Activated CD4-positive, alpha-beta T cell treated with anti-CD3 and anti-CD28 coated beads, Interleukin-2, amount 10 ng/mL, durations not matched to agents 7 days and 5 days (primary cell): ENCODE measurements at places on chromosomes 7 and 10.
A peak's percentile ranks its signal among the peaks of the same experiment; 100 is the strongest.

DNA sequence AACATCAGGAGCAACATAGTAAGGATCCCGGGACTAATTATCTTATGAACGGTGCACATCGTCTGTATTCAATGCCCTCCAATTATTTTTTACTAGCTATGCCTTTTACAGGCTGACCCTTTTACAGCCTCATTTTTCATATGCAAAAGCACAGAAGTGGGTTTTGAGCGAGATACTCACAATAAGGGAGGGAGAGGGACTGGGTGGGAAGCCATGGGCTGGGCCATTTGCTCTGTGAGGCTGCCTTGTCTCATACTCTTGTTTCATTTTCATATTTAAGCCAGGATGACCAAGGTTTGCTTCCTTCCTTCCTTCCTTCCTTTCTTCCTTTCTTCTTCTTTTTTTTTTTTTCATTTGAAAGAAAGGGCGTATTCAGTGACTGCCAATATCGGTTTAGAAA lies 259.3 kb downstream of the TRIL start:
- DNase-seq = no peak

GRCh38 chr7:104206841-104207240 lies 972 bp downstream of the ORC5 start:
- DNase-seq = no peak

GRCh38 chr10:3159152-3159551 lies 13.4 kb downstream of the PITRM1 start:
- no peak for DNase-seq

GRCh38 chr7:125253452-125254190 lies 324.0 kb upstream of the POT1 start:
- no peak for DNase-seq

DNA sequence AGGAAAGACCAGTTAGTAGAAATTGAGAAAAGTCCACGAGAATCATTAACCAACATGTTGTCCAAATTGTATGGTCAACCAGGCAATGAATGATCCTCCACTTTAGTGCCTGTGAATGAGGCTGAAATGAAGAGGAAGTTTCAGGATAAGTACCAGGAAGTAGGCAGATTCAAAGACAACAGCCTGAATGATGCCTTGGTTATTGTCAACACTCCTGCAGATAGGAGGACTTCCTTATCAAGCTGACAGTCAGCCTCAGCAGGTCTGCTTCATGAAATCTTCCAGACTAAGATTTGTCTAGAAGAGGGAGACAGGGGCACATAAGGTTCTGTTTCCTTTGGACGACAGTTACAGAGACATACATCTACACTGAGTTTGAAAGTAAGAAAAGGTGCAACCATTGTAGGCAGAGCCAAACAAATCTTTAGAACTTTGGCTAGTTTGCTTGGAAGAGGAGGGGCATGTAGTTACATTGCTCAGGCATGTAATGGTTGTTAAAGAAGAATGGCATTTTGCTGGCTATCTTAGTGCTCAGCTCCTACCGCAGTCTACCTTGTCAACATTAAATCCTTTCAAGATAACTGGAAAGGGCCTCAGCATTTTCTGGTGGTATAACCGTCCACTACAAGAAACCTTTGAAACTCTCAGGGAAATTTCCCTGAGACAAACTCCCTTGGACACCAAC lies 81.4 kb downstream of the ABI1 start:
- no peak for DNase-seq

DNA sequence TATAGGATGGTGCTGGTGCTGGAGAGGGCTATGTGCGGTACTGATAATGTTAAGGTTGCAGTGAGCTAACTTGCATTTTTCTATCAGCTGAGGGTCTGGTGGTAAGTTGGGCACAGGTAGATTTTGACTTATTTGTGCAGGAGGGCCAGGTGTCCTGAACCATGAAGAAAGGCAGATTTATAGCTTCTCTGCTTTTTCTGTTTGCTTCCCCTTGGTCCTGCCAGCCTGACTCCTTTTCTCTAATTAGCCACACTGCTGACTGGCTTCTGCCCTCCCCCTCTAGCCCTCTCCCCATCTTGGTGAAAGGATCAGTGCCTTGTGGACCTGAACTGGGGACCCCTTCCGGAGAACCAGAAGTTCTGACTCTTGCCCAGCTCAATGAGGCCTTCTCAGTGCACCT lies 40.8 kb upstream of the STEAP4 start:
- DNase-seq = no peak

- DNase-seq = no peak
Observed at GRCh38 chr10:80504158-80504811, 33.4 kb upstream of the SH2D4B start.

GRCh38 chr10:44193166-44193565 lies 191.7 kb downstream of the CXCL12 start:
- DNase-seq = no peak

- no peak for DNase-seq
Observed at GRCh38 chr7:82317257-82317721, 126.3 kb downstream of the CACNA2D1 start.

- DNase-seq = no peak
Observed at GRCh38 chr7:95859429-95859828, 87.1 kb downstream of the DYNC1I1 start.

DNA sequence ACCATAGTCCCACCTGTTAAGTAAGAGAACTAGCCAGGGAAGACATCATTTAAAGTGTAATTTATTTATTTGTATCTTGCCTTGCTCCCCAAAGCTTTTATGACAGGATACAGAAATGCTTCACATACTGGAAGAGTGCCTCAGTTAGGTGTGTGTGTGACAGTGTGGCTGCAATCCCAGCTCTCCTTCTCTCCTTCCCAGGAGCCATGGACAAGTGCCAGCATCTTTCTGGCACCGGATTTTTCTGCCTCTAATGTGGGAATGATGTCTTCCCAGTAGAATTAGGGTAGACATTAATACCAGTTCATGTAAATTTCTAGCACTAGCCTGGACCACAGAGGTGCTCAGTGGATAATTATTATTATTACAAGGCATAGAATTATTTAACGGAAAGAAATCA lies 30.3 kb upstream of the ATXN7L1 start:
- DNase-seq = no peak

DNA sequence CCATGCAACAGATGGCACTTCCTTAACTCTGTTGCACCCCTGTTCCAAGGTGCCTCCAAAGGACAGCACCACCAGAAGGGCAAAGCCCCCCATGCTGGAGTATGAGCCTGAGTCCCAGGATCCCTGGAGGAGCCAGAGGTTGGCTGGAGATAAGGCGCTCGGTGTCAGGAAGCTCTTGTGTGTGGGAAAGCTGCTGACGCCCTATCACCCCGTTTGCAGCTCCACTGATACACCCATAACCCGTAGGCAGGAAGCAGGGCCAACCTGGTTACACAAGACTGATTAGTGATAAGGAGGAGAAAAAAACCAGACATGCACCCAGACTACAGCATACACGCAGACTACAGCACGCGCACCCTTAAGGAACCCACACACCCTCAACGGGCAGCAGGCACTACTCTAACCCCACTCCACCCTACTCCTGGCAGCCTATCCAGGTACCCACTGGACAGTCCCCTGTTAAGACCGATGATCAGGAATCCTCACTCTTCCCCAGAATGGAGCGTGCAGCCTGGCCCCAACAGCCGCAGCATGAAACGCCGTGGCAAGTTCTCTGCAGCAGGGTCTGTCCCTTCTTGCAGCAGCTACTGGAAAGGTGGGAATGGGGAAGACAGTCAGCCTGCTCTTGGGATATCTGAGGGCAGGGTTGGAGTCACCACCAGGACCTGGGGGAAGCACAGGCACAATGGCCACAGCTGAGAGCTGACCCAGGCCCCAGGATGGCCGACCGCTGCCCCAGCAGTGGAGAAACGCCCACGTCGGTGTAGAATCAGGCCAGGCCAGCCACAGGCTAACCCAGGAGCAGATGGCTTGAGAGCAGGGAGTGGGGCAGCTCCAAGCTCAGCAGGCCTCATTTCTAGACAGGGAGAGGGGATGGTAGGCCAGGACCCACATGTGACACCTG lies 38.3 kb upstream of the TUBB8 start:
- DNase-seq = peak; percentile 31

- DNase-seq = no peak
Observed at GRCh38 chr7:128859232-128860157, 3.2 kb upstream of the ATP6V1F start.

DNA sequence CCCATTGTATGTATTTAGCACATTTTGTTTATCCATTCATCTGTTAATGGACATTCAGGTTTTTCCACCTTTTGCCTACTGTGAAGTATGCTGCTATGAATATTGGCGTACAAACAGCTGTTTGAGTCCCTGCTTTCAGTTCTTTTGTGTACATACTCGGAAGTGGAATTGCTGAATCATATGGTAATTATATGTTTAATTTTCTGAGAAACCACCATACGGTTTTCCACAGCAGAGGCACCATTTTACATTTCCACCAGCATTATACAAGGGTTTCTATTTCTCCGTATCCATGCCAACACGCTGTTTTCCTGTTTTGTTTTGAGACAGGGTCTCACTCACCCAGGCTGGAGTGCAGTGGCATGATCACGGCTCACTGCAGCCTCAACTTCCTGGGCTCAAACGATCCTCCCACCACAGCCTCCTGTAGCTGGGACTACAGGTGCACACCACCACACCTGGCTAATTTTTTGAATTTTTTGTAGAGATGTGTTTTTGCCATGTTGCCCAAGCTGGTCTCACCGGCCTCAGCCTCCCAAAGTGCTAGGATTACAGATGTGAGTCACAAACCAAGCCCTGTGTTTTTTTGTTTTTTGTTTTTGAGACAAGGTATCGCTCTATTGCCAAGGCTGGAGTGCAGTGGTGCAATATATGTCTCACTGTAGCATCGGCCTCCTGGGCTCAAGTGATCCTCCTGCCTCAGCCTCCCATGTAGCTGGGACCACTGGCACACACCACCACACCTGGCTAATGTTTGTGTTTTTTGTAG lies 22.1 kb upstream of the FBXW4 start:
- DNase-seq = no peak

DNA sequence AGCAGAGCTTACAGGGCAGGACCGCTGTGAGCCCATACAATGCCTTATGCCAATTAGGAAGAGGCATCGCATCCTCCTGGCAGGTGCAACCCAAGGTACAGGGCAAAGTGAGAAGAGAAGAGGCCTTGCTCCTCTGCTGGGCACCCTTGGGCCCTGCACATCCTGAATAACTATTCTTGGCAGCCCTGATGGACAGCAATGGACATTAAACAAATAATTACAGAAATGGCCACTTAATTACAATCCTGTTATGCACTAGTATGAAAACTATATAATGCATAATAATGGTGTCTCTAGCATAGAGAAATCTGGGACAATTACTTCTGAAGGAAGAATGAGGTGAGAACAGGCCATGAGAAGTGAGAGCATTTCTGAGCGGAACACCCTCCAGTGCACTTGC lies 83.5 kb downstream of the PLPP4 start:
- no peak for DNase-seq

DNA sequence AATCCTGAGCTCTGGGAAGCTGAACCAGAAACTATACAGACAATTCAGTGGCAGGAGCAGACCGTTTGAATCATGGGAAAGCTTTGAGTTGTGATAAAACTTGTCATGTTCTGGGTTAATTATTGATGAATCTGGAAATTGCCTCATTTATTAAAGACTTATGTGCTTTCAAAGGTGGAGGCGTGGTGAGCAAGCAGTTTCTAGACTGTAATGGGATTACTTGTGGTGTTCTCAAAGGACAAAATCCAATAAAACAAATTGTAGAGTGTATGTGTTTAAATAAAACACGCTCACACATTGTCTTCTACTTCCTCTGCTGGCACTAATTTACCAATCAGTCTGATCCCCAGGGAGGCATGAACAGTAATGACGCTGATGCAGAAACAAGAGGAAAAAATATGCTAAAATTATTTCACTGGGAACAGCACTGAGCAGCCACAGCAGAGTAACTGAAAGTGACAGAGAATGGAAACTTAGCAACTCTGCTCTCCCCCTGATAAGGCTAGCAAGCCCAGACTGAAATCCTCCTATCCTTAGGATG lies 25.1 kb downstream of the PARD3 start:
- no peak for DNase-seq

DNA sequence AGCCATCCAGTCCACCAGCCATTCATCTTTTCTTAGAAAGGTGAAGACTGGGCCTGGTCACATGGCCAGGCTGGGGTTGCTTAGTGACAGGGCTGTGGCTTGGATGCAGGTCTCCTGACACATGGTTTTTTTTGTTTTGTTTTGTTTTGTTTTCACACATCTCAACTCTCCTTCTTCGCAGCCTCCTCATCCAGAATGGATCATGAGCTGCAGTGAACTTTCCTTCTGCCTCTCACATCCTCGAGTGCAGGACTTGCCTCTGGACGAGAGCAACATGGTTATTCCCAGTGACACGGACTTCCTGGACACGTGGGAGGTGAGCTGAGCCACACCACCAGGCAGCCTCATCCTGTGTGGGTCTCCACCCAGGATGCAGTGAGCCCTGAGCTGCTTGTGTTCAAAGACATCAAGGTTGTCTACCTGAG lies 9.5 kb downstream of the AKR1E2 start:
- DNase-seq = peak; percentile 59

- DNase-seq = no peak
Observed at GRCh38 chr10:12586741-12587140, 237.4 kb downstream of the CAMK1D start.

DNA sequence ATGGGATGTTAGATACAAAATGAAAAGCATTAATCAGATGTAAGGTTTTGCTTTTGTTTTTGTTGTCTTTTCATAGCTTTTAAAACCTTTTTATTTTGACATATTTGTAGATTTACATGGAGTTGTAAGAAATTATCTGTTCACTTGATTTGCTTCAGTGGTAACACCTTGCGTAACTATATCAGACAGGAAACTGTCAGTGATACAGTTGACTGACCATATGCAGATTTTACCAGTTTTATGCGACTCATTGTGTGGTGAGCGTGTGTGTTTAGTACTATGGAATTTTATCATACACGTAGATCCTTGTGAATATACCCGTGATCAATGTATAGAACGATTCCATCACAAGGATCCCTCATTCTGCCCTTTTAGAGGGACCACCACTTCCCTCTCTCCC lies 701.4 kb downstream of the SUGCT start:
- no peak for DNase-seq

DNA sequence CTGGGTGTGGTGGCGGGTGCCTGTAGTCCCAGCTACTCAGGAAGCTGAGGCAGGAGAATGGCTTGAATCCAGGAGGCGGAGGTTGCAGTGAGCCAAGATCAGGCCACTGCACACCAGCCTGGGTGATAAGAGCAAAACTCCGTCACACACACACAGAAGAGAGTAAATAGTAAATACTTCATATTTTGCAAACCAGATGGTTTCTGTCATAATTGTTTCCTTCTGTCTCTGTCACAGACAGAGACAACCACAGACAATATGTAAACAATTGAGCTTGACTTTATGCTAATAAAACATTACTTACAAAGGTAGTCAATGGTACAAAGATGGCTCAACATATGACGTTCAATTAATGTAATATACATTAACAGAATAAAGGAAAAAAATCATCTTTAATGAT lies 83.7 kb downstream of the JMJD1C start:
- DNase-seq = no peak
